ENCODE measurements at places on chromosomes 2 and 18.
A peak's percentile ranks its signal among the peaks of the same experiment; 100 is the strongest.

DNA sequence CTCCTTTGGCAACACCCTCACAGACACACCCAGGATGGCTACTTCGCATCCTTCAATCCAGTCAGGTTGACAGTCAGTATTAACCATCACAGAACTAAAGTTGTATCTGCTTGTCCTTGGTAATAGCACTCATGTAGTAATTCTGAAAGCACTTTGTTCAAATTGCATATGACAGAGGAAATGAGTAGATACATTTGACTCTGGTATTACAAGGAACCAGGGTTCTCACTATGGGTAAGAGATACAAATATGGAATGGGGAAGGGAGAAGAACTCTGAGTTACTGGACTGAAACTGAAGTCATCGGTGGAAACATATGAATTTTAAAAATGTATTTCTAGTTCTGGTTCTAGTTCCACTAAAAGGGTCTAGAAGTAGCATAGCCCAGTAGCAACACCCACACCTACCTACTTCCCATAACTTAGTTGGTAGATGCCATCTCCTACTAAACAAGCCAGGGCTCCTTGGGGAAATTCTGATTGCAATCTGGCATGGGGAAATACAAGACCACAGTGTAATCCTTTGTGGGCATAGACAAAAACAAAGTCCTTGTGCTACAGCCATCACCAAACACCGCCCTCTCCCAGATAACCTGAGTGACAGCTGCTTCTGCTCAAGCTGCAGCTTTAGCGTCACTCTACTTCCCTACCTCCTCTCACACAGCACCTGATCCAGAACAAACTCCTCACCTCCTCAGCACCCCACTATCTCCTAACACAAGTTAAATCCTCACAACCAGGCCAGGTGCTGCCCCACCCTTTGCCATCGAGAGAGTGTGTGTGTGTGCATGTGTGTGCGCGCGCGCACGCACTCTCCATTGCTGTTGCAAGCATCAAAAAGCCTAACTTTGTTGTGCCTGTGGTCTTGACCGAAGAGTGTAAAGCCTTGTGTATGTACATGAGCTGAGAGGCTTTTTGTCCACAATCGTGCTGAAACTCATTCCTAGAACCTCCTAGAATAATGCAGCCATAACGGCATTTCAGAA, 31.4 kb upstream of the CD226 start:
- DNase-seq: no peak

DNA sequence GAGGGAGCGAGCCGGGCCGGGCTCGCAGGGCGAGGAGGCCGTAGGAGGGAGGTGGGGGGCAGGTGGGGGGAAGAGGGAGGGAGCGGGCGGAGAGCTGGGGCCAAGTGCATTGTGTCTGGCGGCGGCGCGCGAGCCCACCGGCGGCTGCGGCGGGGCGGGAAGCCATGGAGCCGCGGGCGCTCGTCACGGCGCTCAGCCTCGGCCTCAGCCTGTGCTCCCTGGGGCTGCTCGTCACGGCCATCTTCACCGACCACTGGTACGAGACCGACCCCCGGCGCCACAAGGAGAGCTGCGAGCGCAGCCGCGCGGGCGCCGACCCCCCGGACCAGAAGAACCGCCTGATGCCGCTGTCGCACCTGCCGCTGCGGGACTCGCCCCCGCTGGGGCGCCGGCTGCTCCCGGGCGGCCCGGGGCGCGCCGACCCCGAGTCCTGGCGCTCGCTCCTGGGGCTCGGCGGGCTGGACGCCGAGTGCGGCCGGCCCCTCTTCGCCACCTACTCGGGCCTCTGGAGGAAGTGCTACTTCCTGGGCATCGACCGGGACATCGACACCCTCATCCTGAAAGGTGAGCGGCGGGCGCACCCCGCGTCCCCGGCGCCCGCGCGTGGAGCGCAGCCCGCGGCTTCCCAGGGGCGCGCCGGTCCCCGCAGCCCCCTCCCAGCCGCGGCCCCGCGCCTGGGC, at the start of gene TMEM178A:
Gene TMEM178A, plus strand, starts transcription at position 107 of the 680 bp plus-strand sequence. Its CDS starts 58 bp downstream, at position 165.
- no peak for DNase-seq

GRCh38 chr2:36277146-36277808, 78.3 kb upstream of the CRIM1 start:
- no peak for DNase-seq

- no peak for DNase-seq
Measured at GRCh38 chr2:19686439-19686838, 215.3 kb downstream of the TTC32 start.

- no peak for DNase-seq
Measured at GRCh38 chr2:61222567-61222966, 60.6 kb downstream of the C2orf74 start.

DNA sequence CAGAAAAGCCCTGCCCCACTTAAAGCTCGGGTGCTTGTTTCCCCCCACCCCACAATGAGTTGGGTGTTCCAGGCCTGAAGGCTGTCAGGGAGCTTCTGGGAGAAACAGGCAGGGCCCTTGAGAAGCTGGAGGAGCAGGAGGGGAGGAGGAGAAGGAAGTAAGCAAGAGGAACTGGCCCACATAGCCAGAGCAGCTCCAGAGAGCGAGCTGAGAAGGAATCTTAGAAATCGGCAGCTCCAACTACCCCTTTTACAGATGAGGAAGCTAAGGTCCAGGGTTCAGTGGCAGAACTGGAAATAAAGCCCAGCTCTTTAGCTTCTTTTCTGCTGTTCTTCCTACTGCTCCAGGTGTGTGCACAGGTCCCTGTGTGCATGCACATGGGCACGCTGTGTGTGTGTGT, 12.7 kb upstream of the KCNK3 start:
- DNase-seq: no peak

- DNase-seq: no peak
Measured at GRCh38 chr2:198337368-198337767, 533.0 kb downstream of the PLCL1 start.

DNA sequence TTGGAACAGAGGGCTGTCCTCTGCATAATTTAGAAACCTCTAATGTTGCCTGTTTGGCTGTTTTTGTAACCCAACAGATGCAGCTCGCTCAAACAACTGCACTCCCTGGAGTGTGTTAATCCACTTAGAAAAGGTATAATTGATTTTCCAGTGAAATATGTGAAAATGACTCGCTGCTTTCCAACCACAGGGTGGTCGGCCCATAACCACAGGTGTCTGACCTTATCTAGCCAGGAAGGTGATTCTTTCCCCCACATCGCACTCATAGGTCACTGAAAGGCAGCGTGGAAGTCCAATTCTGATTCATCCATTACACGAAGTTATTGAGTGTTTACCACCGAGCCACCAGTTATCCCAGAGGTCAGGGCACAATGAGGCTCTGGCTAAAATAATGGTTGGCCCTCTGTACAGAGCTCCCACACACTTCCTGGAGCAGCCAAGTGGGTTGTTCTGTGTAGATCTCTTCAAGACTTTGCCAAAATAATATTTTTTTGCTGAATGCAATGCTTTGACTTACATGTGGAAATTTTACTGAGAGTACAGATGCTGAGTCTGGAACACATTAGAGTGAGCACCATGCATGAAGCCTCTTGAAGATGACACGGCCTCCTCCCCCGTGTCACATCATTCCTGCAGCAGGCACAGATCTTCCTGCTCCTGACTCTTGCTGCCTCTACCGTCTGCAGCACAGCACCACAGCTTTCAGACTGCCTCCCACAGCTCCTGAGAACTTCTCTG, 396.2 kb downstream of the ZNF516 start:
- DNase-seq: no peak

DNA sequence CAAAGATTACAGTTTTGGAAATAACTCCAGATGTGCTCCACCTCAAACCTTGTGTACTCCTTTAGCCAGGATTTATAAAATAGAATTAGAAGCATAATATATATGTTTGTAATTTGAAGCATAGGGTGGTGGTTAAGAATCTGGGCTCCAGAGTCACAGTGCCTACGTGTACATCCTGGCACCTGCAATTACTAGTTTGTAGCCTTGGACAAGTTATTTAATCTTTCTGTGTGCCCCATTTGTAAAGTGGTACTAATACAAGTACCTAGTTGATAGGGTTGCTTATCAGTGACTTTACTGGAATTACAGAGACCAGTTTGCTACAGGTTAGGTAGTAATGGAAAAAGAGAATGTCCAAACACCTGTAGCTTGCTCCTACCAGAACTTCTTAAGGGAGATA, 28.6 kb downstream of the EML4 start:
- no peak for DNase-seq

- DNase-seq: no peak
Measured at GRCh38 chr2:13401312-13401711, 684.6 kb downstream of the TRIB2 start.

GRCh38 chr2:195663007-195663406, 6.0 kb downstream of the SLC39A10 start:
- no peak for DNase-seq

DNA sequence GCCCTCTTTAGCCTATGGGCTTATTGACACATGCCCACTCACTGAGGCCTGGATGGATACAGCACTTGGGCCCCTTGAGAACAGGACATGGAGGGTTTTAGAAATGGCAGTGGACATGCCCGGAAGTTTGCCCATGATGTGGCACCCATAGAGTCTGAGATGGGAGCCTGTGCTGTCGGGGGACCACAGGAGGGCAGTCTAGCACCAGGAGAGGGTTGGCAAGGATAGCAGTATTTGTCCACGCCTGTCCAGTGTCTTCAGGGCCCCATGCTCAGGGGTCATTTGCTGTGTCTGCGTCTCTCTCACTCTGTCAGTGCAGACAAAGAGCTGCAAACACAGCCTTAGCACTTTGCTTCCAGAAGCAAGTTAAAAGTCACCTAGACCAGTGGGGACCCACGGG, 48.7 kb downstream of the IL1RL2 start:
- DNase-seq: no peak

GRCh38 chr2:151669585-151670081, 64.6 kb downstream of the NEB start:
- no peak for DNase-seq

GRCh38 chr18:44388329-44388728, 292.4 kb upstream of the SETBP1 start:
- DNase-seq: no peak

- DNase-seq: no peak
Measured at GRCh38 chr2:176758426-176758825, 454.2 kb upstream of the HNRNPA3 start.

GRCh38 chr2:67076239-67076624, 320.9 kb upstream of the ETAA1 start:
- DNase-seq: no peak

DNA sequence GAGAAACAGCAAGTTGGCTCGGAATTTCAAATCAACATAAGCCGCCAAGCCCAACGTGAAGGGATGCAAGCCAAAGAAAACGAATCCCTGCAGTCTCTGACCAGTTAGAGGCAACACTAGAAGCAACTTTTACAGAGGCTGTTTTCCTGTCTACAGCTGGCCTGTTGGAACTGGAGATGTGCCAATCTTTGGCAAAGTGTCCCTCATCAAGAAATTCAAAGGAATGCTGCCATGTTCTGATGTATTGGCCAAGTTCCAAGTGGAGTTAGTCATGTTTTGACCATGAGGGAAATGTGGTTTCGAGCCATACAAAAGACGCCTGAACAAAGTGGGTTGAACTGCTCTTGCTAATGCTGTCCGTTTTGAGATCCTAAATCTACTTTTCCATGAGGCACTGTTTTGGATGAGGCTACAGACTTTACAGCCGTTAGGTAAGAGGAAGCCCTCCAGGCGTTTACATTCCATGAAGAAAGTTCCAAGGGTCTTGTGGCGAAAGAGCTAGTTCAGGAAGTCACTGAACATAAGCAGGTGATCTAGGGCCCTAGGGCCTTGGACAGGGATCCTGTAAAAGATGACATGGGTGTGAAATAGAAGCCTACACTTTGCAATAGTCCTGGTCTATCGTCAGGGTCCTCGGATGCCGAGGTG, 140.7 kb upstream of the PXDN start:
- no peak for DNase-seq

GRCh38 chr18:63617049-63617914, 26.8 kb downstream of the SERPINB4 start:
- DNase-seq: no peak

DNA sequence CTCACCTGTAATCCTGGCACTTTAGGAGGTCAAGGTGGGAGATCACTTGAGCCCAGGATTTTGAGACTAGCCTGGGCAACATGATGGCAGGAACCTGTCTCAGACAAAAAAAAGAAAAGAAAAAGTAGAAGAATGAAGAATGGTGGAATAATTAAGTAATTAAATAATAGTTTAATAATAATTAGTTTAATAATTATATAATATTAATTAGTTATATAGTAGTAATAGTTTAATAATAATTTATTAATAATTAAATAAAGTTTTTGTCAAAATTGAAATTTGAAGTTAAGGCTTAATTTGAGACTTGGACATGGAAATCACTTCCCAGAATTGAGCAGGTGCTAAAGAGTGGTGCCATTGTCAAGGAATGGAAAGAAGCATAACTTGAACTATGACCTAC, 52.2 kb upstream of the ABCA12 start:
- DNase-seq: no peak

GRCh38 chr2:137183206-137183898, 418.0 kb downstream of the THSD7B start:
- DNase-seq: no peak

DNA sequence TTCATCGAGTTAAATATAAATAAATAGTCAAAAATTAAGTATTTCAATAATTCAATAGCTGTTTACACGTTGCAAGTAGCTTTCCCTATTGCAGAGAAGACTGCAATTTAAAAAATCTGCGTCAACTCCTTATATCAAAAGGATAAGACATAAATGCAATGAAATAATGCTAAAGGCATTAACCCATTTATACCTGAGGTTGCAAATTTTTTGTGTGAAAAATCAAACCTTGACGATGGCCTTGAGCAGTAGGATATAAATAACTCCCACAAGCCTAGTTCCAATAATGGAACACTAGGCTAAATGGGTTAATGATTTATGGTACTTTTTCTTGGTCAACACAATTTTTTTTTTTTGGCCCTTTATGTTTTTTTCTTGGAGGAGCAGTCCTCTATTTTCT, 76.4 kb upstream of the CDKL4 start:
- DNase-seq: no peak

DNA sequence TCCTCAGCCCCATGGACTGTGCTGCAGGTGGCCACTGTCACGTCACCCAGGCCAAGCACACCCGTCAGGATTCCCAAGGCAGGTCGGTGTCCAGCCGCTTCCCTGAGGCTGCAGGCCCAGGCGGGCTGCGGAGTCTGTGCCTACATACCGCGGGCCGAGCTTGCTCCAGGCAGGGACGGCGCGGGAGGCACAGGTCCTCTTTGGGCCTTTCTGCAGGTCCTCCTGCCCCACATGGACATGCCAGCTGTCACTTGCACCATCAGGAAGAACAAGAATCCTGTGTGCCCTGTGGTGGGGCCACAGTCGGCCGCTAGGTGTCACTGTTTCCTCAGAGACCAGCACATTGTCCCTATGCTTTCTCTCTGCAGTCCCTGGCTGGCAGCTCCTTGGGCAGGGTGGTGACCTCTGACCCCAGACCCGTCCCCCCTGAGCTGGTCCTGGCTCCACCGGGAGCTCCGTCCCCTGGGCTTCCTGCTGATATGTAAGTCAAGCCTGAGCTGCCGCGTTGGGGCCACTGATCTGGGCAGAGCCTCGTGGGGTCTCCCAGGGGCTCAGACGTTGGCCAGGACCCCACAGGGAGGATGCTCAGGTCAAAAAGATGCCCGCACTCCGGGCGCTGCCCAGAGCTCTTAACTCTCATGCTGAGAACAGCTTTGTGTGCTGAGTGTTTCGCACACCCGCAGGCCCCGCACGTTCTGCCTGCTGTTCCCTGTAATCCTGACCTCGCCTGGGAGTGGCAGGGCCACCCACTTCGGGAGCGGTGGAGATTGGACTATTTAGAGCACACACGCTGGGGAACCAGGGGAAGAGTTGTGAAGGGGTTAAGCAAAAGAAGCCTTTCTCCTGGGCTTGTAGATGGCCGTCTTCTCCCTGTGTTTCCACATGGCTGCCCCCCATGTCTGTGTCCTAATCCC, 17.3 kb upstream of the AGXT start:
- DNase-seq: peak; percentile 64

All from stimulated activated CD4-positive, alpha-beta T cell treated with anti-CD3 and anti-CD28 coated beads, Interleukin-1b, Interleukin-23, amount 100 ng/mL, for 1 hour (primary cell).